Calu3 (cell line): ENCODE measurements at places on chromosomes 5 and 9.

GRCh38 chr5:109247986-109248385 lies 161.8 kb downstream of the PJA2 start:
- no peak for DNase-seq

- DNase-seq, result no peak
Measured at GRCh38 chr5:95798048-95798447, 24.5 kb downstream of the GLRX start.

- no peak for DNase-seq
Measured at GRCh38 chr9:105886136-105886535, 191.8 kb downstream of the TMEM38B start.

DNA sequence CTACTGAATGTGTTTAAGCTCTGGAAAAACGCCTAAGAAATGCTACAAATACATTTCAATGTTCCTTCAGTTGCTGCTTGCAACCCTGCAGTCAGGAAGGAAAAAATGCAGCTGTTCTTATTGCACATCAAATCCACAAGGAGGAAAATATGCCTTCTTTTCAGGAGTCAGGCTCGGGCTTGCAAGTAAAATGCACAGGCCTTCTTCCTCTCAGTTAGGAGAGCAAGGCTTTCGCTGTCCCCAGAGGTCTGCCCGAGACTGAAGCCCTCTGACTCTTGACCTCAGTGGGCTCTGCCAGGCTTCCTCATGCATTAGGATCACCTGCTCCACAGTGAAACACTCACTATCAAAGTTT lies 899 bp upstream of the SHC3 start:
- DNase-seq, result no peak

- DNase-seq, result peak; percentile 3
Measured at GRCh38 chr5:30849931-30850710, 343.4 kb upstream of the CDH6 start.

DNA sequence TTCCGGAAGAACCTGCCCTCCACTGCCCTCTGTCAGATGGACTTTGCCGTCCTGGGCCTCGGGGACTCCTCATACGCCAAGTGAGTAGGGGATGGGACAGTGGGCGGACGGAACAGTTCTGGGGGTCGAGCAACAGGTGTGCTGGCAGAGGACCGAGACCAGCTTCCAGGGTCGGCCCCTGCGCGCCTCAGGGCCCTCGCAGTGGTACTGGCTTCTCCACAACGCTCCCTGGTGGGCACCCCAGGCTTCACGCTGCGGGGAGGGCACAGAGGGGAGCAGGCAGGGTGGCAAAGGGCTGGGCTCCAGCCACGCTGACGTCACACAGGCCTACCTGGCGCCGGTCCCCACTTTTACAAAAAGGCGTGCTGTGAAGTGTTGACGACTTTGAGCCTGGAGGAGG lies 7.0 kb downstream of the NDOR1 start:
- no peak for DNase-seq

DNA sequence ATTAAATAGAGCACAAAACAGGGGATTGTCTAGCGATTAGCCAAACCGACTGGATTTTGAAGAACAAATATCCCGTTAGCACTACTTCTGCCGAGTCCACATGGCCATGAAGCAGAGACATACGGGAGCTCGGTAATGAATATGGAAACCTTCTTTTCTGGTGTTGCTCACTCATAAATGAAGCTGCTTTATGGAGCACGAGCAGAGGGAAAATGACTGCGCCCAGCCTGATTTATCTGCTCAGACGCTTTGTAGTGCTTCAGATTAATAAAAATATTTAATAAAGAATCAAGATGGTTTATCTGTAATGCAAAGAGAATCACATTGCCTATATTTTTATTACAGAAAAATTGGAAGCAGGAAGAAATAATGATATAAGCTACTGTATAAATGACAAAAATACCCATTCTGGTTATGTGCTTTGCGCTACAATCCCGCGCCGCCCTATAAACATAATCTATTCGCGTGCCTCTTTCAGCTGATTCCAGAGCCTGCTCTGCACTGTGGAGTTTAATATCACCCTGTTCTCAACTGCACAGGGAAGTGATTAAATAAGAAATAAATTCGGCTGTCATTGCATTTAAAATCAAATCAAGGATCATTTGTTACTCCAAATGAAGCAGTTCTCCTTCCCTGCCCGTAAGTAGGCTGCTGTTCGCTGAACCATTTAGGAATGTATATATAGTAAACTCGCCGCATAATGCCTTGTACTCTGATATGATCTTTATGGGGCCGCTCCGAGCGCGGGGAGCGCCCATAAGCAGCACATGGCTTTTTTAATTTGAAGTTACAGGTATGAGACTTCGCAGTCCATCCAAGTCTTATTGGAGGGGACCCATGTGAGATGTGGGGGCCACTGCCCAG lies 22.3 kb upstream of the UBAC1 start:
- no peak for DNase-seq

DNA sequence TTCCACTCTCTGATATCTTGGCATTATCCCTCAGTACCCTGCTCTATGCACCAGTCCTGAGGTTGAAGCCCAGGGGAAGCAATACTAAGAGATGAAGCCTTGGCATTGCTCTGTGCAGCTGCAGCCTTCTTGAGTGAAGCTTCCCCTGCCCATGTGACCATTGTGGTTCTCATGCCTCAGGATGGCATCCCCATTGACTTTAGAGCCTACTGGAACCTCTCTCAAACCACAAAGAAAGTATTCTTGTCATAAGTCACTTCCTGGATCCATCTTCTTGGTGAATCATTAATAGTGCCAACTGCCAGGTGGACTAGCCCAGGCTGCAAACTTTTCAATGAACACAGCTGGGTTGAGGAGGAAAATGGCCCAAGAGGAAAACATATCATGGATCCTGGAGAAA lies 283.9 kb upstream of the RFX3 start:
- peak; percentile 20 for DNase-seq

- no peak for DNase-seq
Measured at GRCh38 chr5:116439905-116440304, 134.7 kb downstream of the SEMA6A start.

GRCh38 chr5:54619731-54620130 lies 102.2 kb downstream of the SNX18 start:
- DNase-seq, result no peak

- no peak for DNase-seq
Measured at GRCh38 chr9:2158766-2159430, 143.8 kb downstream of the SMARCA2 start.

DNA sequence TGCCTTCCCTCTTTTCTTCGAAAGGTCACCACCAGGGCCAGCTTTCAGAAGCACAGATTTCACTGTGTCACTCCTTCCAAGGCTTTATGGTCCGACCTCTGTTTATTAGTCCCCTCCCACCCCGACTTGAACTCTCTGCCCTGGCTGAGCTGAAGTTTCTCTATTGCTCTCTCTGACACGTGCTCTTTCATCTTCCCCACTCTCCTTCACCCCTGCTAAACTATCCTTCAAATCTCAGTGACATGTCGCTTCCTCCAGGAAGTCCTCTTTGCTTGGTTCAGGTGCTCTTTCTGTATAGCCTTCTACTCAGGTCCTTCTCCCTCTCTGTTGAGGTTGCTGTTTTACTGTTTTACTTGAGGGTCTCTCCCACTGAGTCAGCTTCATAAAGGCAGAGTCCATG lies 64.4 kb downstream of the ARHGEF37 start:
- no peak for DNase-seq

GRCh38 chr5:167845952-167846351 lies 445.5 kb upstream of the WWC1 start:
- no peak for DNase-seq
